ENCODE measurements at places on chromosomes 5 and 9. TPM values are rescaled to one million over a fixed set of nuclear protein-coding genes. Genes with fewer than 3 reads are reported as not detected.

Gene CXCL14
- total RNA-seq: not detected

Gene TNFSF15
- not detected for total RNA-seq

Gene FAF2
- 50.3 TPM for total RNA-seq

Gene SOHLH1
- not detected for total RNA-seq

Gene SLC9A3
- total RNA-seq: 1.7 TPM

Gene LPAR1
- total RNA-seq: 11.3 TPM

Gene MARVELD2
- 0.36 TPM for total RNA-seq

Gene GOLPH3
- total RNA-seq: 61.7 TPM

Gene EDIL3
- total RNA-seq: 1.2 TPM

Gene AHRR
- 1.3 TPM for total RNA-seq

Gene CTXN3
- not detected for total RNA-seq

Gene ATP10B
- 10.8 TPM for total RNA-seq

DNA sequence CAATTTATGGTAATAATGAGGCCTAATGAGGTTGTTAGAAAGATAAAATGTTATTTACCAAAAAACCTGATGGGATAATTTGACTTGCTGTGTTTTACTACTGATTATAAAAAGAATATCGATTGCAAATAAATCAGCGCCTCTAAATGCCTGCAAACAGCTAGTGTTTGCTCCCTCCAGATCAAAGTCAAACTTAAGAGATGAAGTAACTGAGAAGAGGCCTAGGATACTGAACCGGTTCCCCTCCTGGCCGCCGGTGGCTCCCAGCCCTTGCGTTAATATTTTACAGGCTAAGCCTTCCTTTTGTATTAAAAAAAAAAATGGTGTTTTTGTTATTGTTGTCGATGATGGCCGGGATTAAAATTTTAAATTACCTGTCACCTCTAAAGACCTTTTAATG, 2.6 kb downstream of the IRX1 start:
- DNase-seq: no peak

DNA sequence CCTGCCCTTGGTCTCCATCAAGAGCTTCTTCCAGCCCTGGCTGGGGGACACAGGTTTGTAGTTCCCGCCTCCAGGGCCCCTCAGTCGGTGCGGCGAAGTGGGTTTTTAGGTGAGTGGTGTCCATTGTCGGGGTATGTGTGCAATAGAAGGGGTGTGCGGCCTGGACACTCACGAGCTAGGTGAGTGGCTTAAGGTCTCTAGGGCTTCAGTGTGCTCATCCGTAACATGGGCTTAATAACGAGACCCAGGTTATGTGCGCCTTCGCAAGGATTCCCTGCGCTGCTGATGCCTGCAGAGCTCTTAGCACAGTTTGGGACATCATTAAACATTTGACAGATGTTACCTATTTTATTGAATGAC, 656 bp downstream of the CEP78 start:
- no peak for DNase-seq

DNA sequence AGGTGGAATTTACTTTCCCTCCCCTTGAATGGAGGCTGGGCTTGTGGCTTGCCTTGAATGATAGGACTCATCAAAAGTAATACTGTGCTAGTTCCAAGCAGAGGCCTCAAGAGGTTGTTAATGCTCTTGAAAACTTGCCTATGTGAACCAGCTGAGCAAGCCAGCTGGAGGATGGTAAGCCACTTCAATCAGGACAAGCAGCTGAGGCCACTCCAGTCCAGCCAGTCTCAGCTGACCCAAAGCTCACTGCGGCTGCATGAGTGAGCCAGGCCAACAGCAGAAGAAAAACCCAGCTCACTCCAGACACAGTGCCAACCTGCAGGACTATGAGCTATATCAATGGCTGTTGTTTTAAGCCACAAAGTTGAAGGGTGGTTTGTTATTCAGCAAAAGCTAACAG, 182.8 kb downstream of the MCTP1 start:
- no peak for DNase-seq

DNA sequence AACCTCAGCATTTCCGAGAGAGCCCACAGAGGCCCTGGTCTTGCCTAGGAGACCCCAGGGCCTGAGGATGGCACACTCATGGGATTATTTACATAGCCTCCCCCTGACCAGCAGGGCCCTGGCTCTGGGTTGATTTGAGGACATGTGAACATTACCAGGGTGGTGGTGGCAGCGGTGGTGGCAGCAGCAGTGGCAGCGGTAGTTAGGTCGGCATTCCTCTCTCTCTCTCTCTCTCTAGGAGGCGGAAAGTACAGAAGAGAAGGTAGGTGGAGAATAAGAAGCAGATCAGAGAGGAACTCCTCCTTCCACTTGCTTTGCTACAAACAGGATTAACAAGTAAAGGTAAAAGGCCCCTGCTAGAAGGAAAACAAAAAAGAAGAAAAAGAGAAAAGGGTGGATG, 39.3 kb downstream of the B4GALT1 start:
- no peak for DNase-seq

GRCh38 chr5:30956251-30956650, 237.2 kb upstream of the CDH6 start:
- DNase-seq: no peak

- no peak for DNase-seq
These were observed 16.4 kb downstream of the LMAN2 start for GRCh38 chr5:177334781-177335700.

- no peak for DNase-seq
These were observed 360.4 kb upstream of the ZNF608 start for GRCh38 chr5:125106881-125107280.

DNA sequence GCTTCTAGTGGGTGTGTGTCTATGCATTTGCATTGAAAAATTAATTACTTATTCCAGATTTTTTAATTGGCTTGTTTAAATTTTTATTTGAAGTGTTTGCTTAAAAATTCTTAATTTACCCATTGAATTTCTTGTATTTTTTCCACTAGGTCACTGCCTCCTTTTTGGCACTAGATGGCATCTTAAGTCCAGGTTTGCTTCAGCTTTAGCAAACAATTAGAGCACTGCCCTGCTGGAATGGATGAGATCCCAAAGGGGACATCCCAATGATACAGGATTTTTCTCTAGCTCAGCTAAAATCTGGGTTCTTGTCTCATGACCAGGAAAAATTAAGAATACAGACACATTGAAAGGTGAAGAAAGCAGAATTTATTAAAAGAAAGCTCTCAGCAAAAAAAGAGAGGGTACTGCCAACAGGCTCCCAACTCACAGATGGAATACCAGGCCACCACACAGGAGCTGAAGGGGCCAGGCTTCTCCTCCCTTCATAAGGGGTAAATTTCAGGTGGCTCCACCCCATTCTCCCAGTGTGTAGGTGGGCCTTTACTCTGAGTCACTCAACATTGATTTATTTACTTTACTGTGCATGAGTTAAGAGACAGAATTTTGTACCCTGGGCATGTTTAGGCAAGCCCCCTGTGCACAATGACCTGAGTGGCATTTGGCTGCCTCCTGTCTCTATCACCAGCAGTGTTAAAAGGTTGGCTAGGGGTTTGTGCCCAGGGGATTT, 532.4 kb downstream of the ANXA1 start:
- no peak for DNase-seq

DNA sequence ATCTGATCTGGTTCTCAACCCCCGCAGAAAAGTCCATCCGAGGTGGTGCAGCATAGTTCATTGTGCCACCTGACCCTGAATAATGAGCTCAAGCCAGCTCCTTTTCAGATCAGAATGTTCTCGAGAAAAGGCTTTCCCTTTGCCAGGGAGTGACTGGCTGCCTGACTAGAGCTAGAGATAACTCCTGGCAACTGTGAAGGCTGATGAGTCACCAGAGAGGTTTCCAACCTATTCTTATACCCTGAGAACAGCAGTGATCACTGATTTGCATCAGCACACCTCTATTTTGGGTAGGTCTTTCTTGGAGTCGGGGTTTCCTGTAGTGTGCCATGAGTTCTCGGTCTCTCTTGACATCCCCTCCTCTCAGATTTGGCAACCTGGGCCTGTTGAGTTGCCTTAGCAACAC, 127.9 kb downstream of the PIK3R1 start:
- no peak for DNase-seq

GRCh38 chr9:75921391-75922127, 31.1 kb downstream of the PCSK5 start:
- no peak for DNase-seq

GRCh38 chr5:135024956-135025729, 8.9 kb downstream of the PITX1 start:
- DNase-seq: no peak

- no peak for DNase-seq
These were observed 303.0 kb upstream of the CDH9 start for GRCh38 chr5:27341342-27341741.

DNA sequence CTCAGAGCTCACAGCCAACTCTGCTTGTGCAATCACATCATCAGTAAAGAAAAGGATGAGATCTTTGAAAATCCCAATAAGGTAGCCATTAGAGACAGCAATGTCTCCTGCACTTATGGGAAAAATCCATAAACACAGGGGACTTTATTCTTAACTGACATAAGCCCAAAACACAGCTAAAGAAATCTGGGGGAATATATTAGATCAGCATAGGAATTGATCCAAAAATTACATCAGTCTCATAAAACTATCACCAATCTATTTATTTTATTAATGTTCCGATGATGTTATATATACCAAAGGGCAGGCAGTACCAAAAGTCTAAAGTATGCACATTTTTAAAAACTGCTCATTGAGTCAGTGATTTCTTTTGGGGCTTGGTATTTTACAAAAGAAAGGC, 6.9 kb downstream of the MRPS27 start:
- DNase-seq: no peak

GRCh38 chr9:135248721-135249120, 161.3 kb downstream of the OLFM1 start:
- no peak for DNase-seq

DNA sequence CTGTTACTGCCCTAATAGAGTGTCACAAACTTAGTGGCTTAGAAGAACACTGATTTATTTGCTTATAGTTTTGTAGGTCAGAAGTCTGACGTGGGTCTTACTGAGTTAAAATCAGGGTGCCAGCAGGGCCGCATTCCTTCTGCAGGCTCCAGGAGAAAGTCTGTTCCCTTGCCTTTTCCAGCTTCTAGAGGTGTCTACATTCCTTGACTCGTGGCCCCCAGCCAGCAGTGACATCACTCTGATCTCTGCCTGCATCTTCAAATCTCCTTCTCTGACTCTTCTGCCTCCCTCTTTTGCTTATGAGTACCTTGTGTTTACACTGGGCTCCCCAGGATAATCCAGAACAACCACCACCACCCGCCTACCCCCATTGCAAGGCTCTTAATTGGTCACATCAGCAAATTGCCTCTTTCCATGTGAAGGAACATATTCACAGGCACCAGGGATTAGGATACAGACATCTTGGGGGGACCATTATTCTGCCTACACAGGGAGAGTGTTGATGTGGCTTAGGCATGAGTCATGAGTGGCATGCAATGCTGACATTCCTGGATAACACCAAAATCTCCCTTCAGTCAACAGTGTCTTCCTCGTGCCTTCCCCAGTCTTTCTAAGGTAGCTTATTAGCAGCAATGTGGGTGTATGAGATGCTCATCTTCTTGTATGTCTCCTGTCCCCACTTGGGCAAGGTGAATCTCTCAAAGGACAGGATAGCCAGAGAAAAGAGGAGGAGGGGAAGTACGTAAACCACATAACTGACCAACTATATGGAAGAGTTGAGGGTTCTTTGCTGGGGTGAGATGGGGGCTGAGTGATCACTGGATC, 24.4 kb downstream of the CYFIP2 start:
- DNase-seq: no peak

GRCh38 chr9:129037767-129038098, 1.3 kb downstream of the MIGA2 start:
- DNase-seq: no peak

- no peak for DNase-seq
These were observed 64.8 kb upstream of the ZNF462 start for GRCh38 chr9:106798016-106798799.

- peak; percentile 5 for DNase-seq
These were observed 718 bp upstream of the TMEM215 start for GRCh38 chr9:32782476-32783167.

DNA sequence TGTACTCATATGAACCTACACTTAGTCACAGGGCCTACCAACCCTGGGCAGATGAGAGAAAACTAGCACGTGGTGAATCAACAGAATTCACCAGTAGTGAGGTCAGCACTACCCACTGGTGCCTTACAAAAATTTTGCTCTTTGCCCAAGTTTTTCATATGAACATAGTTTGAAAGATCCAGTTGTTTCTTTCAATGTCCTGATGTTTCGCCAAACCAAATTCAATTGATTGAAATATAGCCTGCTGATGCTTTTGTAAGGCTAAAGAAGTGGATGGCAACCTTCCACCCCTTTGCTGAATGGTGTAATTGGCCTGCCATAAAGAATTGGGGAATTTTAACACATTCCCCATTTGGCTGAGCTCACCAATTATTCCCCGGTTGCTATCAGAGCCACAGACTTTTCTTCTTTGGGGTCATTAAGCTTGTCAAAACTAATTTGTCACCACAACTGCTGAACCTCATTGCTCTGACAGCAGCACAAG, 339.2 kb downstream of the GLIS3 start:
- DNase-seq: no peak

DNA sequence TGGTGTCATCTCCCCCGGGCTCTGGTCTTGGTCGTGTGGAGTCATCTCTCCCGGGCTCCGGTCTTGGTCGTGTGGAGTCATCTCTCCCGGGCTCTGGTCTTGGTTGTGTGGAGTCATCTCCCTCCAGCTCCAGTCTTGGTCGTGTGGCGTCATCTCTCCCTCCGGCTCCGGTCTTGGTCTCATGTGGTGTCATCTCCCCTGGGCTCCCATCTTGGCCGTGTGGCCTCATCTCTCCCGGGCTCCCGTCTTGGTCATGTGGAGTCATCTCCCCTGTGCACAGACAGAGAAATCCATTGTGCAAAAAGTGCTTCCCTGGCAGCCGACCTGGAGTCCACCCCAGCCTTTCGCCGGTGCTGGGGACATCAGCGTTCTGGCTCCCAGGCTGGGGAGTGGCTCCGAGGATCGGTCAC, 91.1 kb upstream of the CACNA1B start:
- DNase-seq: no peak

DNA sequence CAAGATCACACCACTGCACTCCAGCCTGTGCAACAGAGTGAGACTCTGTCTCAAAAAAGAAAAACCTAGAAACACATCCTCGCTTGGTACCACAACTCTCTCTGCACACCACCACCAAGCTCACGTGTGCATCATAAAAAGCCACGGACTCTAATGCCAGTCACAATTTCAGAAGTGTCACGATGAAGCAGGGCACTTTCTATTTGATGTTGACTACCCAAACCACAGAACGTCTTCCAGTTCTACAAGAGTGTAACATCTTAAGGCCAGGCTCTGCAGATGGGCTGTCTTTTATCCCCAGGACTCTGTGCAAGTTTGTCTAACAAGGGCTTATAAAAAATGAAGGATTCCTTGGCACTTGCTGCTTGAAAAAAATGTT, 22.9 kb downstream of the GFPT2 start:
- DNase-seq: no peak

Data from neural crest cell (in vitro differentiated cells).